ENCODE measurements at places on chromosomes 3 and 15.

GRCh38 chr3:54954022-54954421 is 26.2 kb upstream of the LRTM1 start:
- DNase-seq = peak; percentile 59

GRCh38 chr3:49966233-49966942 is 26.4 kb downstream of the RBM6 start:
- peak; percentile 10 for DNase-seq

GRCh38 chr15:52624262-52624661 is 54.9 kb downstream of the ATOSA start:
- DNase-seq = no peak

DNA sequence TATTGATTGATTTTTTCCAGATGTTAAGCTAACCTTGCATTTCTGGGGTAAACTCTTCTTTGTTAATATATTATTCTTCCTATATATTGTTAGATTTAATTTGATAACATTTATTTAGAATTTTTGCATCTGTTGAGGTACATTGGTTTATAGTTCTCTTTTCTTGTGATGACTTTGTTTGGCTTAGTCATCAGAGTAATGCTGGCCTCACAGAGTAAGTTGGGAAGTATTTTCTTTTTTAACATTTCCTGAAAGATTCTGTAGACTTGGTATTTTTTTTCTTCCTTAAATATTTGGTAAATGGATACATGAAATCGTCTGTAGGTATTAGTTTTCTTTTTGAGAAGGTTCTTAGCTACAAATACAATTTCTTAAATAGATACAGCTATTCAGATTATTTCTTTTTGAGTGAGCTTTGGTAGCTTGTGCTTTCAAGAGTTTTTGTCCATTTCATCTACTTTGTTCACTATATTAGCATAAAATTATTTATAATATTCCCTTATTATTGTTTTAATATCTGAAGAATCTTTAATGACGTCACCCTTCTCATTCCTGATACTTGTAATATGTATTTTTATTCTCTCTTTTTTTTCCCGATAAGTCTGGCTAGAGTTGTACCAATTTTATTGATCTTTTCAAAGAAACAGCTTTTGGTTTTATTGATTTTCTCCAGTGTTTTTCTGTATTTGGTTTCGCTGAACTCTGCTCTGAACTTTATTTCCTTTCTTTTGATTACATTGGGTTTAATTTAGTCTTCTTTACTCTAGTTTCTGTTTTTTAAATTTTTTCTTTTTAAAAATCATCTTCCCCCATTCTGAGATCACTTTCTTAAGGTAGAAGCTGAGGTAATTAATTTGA is 6.5 kb upstream of the HPS3 start:
- DNase-seq = no peak

DNA sequence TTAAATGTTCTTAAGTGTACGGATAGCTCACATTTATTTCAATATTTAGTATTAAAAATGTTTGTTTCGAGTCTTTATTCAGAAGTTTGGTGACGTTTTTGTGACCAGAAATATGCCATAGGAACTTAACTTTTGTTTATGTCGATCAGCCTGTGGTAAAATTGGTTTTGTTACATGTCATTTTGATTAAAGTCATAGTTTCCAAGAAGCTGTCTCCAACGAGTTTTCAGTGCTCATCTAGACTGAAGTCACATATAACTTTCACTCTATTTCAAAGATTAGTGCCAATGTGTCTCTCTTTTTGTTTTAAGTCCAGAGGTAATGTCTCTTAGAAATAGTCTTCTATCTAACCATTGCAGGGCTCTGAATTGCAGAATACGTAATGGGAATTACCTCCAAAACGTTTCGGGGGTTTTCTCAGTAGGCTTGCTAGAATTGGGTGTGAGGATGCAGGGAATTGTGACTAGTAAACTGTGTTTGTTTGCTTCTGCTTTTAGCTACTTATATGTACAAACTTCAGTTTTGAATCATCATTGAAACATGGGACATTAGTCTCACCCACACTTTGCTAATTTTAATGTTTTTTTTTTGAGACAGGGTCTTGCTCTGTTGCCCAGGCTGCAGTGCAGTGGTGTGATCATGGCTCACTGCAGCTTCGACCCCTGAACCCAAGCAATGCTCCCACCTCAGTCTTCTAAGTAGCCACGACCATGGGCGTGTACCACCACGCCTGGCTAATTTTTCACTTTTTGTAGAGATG is 3.0 kb downstream of the BUB1B start:
- DNase-seq = no peak

DNA sequence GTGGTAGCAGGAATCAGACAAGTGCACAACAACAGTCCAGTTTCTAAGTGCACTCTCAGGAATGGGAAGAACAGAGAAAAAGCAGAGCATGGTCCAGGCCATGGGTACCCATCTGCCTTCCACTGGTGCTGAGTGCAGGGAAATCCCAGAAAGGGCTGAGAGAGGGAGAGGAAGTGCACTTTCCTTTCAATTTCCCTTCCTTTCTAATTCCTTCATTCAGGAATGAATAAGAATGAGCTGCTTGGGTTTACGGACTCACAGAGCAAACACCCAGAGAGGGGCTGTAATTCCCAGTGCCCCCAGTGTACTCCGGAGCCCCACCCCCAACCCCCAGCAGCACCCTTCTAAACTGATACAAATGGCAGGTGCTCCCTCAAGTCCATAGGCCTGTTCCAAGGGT is 300.6 kb downstream of the FOXP1 start:
- DNase-seq = no peak

DNA sequence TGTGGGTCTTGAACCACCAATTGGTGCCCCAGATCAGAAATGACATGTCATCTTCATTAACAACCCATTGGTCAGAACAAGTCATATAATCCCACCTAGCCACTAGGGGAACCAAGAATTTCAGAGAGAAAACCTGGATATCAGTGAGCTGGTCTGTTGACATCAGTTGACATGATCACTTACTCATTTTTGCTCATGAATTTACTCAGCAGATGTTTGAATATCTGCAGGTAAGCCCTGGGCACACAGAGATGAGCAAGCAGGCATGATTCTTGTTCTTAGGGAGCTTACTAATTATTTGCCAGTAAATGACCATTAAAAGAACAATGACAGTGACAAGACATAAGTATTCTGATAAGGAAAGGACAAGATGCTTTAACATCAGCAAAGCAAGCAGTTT is 64.3 kb upstream of the PLCL2 start:
- no peak for DNase-seq

DNA sequence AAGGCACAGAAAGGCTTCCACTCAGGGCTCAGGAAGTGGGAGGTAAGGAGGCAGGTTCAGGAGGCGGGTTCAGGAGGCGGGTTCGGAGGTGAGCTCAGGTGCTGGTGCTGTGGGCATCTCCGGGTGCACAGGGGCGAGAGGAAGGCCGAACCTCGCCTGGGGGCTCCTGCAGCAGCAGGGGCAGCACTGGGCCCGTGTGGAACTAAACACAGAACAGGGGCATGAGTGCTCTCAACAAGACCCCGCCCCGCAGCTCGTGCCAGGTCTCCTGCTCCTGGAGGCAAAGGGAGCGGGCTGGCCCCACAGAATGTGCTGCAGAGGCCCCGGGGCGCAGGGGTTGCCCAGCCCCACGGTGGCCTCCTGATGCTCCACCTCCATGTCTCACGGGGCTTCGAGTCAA is 13.7 kb downstream of the ZDHHC19 start:
- no peak for DNase-seq

DNA sequence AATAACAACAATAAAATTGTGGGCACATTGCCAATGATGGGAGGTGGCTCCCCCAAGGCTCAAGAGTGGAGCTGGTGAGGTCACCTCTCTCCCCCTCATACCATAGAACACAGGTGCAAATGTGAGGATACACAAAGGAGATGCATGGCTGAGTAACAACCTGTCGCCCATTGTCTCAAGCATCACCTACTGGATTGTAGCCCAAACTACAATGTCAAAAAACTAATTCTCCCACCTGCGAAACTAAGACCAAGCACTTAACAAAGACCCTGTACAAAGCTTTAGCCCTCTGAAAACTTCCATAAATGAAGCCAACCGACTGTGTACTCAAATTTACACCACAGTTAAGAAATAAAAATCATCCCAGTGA is 50.4 kb upstream of the IGSF11 start:
- DNase-seq = no peak

- no peak for DNase-seq
These were observed 100.6 kb upstream of the SLC24A5 start for GRCh38 chr15:48020166-48020565.

GRCh38 chr3:58307639-58308215 is 1.4 kb downstream of the HTD2 start:
- peak; percentile 31 for DNase-seq

- peak; percentile 72 for DNase-seq
These were observed 69.5 kb downstream of the KLF15 start for GRCh38 chr3:126287536-126288241.
